ENCODE measurements at places on chromosomes 2 and 18. TPM values are rescaled to one million over a fixed set of nuclear protein-coding genes. Genes with fewer than 3 reads are reported as not detected.

Gene B3GNT7
- 3.4 TPM for polyA plus RNA-seq

Gene CLEC4F
- polyA plus RNA-seq = not detected

Gene SLC38A11
- polyA plus RNA-seq = 1.7 TPM

Gene PIEZO2
- polyA plus RNA-seq = 5.9 TPM

Gene ESPNL
- polyA plus RNA-seq = 6.6 TPM

Gene DHRS9
- polyA plus RNA-seq = 0.44 TPM

Gene VWA3B
- polyA plus RNA-seq = 1.1 TPM

Gene SH3BP4
- polyA plus RNA-seq = 78.4 TPM

Gene ITGA4
- 1.3 TPM for polyA plus RNA-seq

Gene IL1F10
- not detected for polyA plus RNA-seq

Gene PKP4
- polyA plus RNA-seq = 76.0 TPM

Gene CHRNA1
- polyA plus RNA-seq = 0.44 TPM

Gene LOXL3
- 4.9 TPM for polyA plus RNA-seq

Gene TFCP2L1
- polyA plus RNA-seq = 11.5 TPM

Gene ANKRD30B
- polyA plus RNA-seq = not detected

Gene FAM110C
- polyA plus RNA-seq = 1.3 TPM

Gene ABCB11
- not detected for polyA plus RNA-seq

Gene MORN2
- polyA plus RNA-seq = 33.5 TPM

Gene RGPD3
- not detected for polyA plus RNA-seq

Gene TTLL4
- polyA plus RNA-seq = 13.7 TPM

Gene MYOM1
- 3.1 TPM for polyA plus RNA-seq

Gene C2orf81
- 9.9 TPM for polyA plus RNA-seq

Gene DCDC2C
- not detected for polyA plus RNA-seq

Gene IL36G
- polyA plus RNA-seq = not detected

Gene GKN2
- polyA plus RNA-seq = not detected

Gene SMC6
- polyA plus RNA-seq = 4.1 TPM

Gene SULT1C4
- polyA plus RNA-seq = 9.2 TPM
